ENCODE measurements at places on chromosomes 16 and 17. TPM values are rescaled to one million over a fixed set of nuclear protein-coding genes. Genes with fewer than 3 reads are reported as not detected.

DNA sequence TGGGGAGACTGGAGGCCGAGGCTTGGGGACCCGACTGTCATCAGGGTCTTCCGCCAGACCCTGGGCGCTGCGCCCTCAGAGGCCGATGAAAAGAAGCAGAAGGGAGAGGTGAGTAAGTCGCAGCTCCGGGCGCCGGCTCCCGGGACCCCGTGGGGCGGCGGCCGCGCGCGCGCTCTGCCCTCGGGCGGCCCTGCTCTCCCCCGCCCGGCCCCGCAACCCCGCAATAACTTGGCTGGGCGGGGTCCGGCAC lies 392 bp upstream of the ABHD15 start:
- no peak for DNase-seq

GRCh38 chr17:68697850-68698361 lies 96.7 kb upstream of the FAM20A start:
- peak; percentile 39 for DNase-seq

- no peak for DNase-seq
Measured at GRCh38 chr17:81257533-81257932, 18.4 kb downstream of the NDUFAF8 start.

The TMC6 gene
- 69.9 TPM for polyA plus RNA-seq

- DNase-seq: peak; percentile 47
Measured at GRCh38 chr17:48012151-48012520, 25.5 kb downstream of the COPZ2 start.

DNA sequence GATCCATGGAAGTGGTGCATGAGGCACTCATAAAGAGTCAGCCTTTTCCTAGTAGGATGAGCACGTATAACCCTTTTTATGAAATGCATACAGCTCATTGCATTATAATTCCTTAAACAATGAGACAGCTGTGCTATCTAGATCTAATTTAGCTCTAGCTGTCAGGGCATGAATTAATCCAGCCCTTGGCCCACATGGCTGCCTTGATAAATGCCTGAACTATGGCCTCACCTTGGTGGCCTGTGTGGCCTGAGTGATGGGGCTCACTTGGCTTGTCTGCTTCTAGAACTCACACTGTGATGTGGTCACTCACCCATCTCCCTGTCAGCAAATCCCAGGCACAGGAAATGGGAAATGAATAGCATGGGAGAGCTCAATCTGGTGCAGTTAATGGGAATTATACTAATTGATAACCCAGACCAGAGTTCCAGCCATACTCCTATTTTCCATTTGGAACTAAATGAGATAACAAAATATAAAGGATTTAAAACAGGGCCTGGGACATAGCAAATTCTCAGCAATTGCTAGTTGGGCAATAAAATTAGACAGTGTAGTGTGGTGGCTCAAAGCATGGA lies 153.6 kb downstream of the HS3ST2 start:
- no peak for DNase-seq

DNA sequence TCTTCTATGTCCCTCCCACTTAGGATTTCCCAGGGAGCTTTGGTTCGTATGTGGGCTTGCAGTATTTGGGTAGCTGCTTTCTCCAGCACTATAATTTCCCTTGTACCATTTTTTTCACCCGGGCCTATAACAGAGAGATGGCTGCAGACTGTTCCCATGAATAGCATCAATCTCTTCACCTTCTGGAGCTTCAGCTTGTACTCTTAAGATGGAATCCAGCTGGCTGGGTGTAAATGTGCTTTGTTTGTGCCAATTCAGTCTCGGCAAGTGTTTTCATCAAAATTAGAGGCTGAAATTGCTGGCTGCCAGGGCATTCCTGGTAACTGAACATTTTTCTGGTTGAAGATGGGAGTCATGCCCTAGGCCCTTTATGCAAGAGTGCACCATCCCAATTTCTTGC lies 12.2 kb upstream of the CPD start:
- no peak for DNase-seq

The CRYBA1 gene
- polyA plus RNA-seq: not detected

The ANKRD40 gene
- polyA plus RNA-seq: 25.7 TPM

GRCh38 chr17:75295201-75296158 lies 6.2 kb upstream of the SLC25A19 start:
- DNase-seq: peak; percentile 46

- no peak for DNase-seq
Measured at GRCh38 chr16:84600343-84601229, 17.3 kb downstream of the COTL1 start.

DNA sequence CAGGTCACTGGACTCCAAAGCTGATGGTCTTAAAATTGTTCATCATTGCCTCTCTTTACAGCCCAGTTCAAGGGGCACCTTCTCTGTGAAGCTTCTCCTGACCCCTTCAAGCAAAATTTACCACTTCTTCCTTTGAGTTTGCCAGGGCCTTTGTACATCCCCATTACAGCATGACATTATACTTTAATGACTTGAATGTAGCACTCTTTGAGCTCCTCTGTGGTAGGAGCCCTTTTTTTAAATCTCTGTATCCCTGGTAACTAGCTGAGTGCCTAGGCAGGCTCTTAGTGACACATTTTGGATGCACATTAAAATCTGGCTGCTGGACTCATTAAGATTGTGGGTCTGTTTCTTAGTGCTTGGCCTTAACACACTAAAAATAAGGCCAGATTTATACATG lies 412.1 kb downstream of the CA10 start:
- no peak for DNase-seq

DNA sequence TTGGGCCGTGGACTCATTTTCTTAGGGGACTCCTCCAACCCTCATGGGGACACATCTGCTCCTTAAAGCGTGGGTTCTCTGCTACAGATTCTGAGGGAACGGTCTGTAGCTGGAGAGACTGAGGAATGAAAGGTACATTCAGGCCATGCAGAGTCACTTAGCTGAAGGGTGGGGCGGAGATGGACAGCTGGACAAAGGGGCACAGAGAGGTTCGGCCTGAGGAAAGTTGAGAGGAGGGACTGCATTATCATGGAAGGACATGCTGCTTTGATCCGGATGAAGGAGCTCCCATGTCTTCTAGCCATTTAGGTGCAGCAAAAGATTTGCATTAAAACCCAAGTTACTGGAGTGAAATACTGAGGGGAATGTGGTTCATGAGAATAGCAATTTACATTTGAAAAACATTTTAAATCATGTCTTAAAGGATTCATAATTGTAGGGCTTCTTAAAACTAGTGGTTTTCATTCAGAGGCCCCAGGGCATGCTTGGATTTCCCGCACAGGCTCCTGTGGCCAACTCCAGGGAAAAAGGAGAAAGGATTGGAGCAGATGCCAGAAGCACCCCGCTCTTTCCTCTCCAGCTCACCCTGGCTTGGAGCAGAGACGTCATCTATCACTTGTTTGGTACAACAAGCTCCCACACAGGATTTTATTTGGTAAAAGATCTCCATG lies 54.2 kb downstream of the CDRT4 start:
- DNase-seq: no peak

GRCh38 chr16:84677017-84677803 lies 22.6 kb upstream of the USP10 start:
- no peak for DNase-seq

DNA sequence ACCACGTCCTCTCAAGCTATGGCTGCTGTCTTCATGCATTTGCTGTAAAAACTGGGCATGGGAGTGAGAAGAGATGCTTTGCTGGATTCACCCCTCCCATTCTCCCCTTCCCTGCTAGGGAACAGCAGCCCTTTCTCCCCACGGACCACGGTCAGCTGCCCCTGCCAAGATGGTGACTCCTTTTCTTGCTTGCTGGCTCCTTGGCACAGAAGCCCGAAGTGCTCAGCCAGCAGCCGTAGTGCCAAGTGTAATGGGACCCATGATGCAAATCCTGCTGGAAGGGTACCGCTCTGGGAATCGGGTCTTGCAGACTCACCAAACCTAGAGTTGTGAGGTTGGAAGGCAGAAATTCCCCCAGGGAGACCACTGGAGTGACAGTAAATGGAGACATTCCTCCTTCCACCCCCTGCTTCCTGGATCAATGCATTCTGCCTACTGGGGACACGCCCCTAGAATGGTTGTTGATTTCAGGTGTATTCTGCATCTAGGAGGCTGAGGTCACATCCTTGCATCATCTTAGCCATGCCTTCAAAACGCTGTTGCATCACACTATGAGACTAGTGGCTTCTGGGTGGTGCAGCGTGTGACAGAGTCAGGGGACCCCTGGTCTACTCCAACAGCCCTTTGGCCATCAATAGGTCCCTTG lies 63.0 kb upstream of the CBX4 start:
- no peak for DNase-seq

The OSGIN1 gene
- 8.4 TPM for polyA plus RNA-seq

The FOXL1 gene
- polyA plus RNA-seq: 5.1 TPM

DNA sequence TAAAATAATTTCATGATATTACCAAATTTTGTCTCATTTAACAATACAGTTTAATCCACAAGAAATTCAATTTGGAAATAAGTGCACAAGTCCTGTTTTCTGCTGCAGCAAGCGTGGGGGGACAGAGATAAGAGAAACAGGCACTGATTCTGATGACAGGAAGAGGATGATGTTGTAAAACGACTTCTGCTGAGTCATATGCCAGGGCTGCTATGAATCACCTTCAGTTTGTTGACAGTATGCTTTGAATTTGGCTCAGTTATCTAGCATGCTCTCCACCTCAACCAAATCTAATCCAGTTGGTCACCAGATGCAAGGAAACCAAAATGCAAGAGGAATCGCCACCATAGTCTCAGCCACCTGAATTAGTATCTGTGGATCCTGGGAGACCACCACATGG lies 244.1 kb upstream of the MON1B start:
- DNase-seq: peak; percentile 9

DNA sequence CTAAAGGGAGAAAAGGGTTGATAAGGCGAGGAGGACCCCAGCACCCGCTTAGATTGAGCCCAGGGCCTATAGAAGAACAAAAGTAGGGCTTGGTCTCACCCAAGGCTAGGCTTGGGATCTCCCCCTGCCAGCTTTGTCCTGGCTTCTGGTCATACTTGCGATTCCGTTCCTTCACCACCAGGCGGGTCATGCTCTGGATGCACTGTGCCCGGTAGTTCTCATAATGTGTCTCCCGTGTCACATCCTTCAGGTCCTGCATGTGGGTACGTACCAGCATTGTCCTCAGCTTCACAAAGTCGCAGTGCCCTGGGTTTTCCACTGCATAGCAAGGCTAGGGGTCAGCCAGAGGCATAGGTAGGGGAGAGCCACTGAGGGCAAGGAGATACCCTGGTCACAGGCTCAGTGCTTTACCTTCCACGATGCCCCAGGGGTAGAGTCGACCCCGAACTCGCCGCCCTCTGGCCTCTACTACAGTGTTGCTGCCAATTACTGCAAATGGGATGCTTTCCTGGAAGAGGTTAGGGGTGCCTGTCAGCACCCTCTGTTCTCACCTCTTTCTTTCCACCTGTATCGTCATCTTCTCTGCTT lies 6.5 kb upstream of the MTMR4 start:
- DNase-seq: no peak

The SLC5A11 gene
- polyA plus RNA-seq: 10.0 TPM

- peak; percentile 27 for DNase-seq
Measured at GRCh38 chr17:83100220-83100852, 20.9 kb downstream of the METRNL start.

DNA sequence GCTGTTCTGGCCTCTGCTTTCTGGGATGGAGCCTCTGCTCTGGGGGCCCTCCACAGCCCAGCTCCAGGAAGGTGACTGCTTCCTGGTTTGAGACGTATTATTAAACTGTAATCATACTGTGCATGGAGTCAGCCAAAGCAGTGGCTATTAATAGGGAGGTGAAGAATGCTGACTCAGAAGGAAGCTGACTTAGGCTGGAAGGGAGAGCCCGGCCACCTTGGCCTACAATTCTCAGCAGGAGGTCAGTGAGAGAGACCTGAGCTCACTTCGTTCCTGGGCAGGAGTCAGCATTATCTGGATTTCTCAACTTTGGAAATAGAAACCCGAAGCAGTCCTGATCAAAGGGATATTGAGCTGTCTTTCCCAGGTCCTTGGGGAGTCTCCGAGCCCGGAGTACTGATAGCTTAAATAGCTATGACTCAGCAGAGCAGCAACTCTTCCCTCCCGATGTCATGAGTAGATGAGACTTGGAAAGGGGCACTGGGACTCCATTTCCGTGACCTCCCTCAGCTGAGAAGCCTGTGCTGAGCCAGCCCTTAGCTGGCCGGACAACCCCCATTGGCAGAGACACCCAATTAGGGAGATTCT lies 91.8 kb downstream of the YPEL2 start:
- DNase-seq: peak; percentile 83

The SLC12A3 gene
- polyA plus RNA-seq: 0.21 TPM

The DVL2 gene
- 44.5 TPM for polyA plus RNA-seq

DNA sequence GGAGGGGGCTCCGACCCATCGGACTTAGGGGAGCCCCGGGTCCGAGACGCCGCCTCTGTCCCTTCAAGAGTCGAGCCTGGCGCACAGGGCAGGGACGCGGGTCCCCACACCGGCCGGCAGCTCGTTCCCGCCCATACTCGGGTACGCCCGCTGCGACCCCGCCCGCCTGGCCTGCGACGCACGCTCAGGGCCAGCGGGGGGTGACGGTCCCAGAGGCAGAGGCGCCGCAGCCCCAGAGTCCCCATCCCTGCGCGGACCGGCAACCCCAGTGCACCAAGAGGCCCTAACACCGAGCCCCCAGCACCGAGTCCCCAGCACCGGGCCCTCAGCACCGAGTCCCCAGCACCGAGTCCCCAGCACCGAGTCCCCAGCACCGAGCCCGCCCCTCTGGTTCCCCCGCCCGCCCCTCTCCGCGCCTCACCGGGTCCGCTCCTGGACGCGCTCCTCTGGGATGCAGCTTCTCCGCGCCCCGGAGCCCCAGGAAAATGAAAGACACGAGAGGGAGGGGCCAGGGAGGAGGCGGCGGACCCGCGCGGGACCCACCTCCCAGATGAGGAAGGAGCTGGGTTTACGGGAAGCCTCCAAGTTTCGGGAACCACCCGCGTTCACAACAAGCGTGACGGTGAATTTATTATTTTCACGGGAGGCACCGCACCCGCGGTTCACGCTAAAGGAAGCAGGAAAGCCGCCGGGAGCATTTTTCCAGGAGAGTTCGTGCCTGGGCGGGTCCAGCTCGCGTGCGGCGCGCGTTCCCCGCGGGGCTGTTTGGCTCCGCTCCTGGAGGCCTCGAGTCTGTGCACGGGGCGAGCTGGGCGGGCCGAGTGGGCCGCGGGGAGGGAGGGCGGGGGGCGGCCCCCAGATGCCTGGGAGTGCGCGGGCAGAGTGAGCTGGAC lies at the start of gene SECTM1:
TSS of gene SECTM1 (minus strand) at position 488 of the 893 bp plus-strand sequence. CDS start 6,526 bp downstream, outside the sequence.
- no peak for DNase-seq

The CNTNAP4 gene
- polyA plus RNA-seq: 2.4 TPM

The EPX gene
- polyA plus RNA-seq: 0.24 TPM

The KRTAP1-1 gene
- not detected for polyA plus RNA-seq

DNA sequence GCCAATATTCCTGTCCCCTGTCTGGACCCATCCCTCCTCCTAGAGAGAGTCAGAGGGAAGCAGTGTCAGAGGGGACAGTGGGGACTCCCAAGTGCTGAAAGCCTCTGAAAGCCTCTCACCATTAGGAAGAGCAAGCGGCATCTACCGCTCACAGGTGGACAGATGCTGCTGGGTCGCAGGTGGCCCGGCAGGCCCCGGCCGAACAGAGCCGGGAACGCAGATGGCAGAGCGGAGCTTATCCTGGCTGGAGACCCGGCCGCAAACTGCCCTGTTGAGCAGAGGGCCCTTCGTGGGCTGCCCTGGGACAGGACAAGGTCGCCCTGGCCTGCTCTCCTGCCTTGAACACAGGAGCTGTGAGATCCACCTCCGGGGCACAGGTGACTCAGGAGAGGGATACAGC lies 23.0 kb upstream of the NAT9 start:
- DNase-seq: no peak
